ENCODE measurements at places on chromosomes 3 and 15.
A peak's percentile ranks its signal among the peaks of the same experiment; 100 is the strongest.

- DNase-seq, result no peak
Measured at GRCh38 chr3:123377243-123377740, 71.6 kb downstream of the ADCY5 start.

DNA sequence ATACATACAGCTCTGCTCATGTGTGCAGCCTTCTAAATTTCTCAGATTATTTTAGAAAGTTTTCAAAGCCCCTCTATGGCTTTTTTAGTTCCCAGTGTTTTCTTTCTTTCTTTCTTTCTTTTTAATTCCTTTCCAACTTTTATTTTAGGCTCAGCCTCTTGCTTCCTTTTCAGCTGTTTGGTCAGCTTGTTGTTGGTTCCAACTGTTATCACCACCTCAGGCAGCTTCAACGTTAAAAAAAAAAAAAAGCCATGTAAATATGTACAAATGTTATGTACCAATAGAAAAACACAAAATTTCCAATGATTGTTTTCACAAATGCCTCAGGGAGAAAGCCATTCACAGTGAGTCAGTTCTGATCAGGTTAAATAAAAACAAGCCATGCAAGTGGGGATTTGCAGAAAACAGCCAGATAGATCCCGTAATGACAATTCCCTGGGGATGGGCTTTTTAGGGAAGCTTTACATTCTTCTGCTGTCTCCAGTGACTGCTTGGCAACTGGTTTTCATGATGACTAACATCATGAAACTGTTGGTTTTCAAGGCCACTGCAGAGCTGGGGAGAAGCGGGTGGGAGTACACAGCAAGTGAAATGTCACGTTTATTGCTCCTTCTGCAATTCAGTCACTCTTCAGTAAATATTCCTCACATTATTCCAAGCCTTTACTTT is 908.4 kb downstream of the EPHA3 start:
- no peak for DNase-seq

GRCh38 chr3:146692254-146692653 is 87.1 kb upstream of the PLSCR5 start:
- DNase-seq, result no peak

DNA sequence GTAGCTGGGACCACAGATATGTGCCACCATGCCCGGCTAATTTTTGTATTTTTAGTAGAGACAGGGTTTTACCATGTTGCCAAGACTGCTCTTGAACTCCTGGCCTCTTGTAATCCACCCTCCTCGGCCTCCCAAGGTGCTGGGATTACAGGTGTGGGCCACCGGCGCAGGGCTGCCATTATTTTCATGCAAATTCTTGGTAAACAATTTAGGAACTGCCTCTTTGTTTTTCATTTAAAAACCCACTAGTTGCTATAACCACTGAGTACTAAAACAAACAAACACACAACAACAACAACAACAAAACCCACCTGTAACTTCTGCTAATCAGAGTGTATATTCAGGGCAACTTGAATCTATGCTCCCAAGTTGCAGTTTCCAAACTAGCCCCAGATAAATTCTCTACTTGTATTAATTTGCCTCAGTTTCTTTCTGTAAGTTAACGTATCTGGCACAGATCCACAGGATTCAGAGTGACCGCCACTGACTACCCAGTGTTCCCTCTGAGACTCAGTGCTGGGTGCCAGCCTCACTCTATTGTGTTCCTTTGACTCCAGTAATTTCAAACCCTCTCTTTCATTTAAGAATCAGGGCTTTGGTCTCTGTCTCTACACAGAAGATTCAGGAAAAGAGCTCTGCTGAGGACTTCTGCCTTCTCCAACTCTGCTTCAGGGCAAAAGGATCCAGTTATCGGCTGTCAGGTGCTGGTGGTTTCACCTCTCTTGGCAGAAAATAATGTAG is 18.6 kb upstream of the ZNF710 start:
- no peak for DNase-seq

DNA sequence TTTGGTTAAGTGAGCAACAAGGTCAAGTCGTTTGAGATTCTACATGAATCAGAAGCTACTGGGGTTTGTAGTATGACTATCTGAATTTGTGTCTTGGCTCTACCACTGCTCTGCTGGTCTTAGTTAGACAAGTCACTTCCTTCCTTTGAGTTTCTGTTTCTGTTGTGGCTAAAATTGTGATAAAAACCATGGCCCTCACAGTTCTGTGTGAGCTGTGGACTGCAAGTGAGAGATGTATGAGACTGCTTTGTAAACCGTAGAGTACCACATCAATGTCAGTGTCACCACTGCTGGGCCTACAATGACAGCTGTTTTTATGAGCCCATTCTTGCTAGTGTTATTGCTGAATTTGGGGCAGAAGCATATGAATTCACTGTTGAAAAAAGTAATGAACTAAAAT is 32.7 kb downstream of the RARB start:
- peak; percentile 36 for DNase-seq

DNA sequence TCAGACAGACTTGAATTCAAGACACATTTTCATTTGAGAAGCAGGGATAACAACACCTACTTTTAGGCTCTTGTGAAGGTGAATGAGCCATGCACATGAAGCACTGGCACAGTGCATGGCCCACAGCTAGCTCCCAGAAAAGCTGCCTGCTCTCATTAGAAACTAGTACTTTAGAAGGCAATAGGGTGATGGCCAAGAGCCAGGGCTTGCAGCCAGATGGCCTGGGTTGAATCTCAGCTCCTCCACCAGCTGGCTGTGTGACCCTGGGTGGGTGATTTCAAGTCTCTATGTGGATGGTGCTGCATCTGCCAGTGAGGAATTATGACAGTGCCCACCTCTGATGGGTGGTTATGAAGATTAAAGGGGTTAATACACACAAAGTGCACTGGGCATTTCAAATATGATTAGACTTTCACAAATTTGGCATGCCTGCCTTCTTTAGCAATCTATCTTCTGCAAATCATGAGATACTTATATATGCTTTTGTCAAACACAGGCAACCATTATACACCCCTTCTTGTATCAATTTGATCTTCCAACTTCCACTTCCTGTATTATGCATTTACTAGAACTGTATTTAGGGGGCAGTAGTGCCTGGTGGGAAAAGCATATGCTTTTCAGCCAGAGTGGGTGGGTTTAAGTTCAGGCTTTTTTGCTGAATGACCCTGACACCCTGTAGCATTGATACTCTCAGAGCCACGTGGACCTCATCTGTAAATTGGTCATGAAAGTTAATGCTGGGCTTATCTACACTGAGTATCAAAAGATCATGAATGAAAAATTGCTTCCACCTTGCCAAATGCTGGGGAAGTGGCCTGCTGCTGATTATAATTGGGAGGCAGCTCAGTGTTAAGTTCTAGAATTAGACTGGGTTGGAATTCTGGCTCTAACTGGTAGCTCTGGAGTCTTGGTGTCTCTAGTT is 34.7 kb upstream of the RBP1 start:
- DNase-seq, result no peak

- no peak for DNase-seq
Measured at GRCh38 chr15:101145362-101145761, 106.5 kb downstream of the CHSY1 start.

DNA sequence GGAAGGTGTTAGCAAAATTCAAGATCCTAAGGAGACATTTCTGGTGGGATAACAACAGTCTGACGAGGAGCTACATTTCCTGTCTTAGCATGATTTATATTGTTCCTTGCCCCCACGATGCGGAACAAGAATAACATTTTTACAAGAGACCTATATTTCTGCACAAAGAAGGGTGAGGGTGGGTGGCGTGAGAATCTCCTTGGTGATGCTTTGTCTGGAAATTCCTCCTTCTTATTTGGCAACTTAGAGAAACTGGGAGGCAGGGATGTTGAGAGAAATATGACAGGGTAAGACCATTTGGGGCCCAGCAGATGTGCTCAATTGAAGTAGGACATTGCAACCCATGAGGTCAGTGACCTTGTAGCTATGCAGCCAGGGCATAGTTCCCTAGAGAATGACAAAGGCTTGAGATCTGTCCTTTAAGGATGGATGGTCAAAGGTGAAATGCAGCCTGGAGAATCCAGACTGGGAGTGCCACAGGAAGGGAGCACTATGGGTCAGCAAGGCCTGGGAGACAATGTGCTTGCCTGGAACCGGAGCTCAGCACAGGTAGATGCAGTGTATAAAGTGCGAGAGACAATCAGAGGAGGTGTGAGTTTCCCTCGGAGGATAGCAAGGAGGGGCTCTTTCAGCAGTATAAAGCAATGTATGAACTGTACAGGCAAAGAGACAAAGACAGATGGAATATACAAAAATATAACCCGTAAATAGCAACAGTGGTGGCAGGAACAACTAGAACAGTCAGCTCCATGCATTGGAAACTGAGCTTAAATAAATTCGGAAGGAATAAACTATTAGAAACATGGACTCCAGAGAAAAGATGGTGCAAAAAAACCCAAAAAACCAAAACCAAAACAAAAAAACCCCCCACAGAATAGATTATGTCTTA is 317.6 kb upstream of the TBL1XR1 start:
- DNase-seq, result no peak

GRCh38 chr3:168653255-168653654 is 557.5 kb upstream of the GOLIM4 start:
- DNase-seq, result no peak

GRCh38 chr15:26391567-26392194 is 381.2 kb downstream of the GABRB3 start:
- no peak for DNase-seq

GRCh38 chr3:73448761-73449301 is 175.9 kb downstream of the PDZRN3 start:
- no peak for DNase-seq

DNA sequence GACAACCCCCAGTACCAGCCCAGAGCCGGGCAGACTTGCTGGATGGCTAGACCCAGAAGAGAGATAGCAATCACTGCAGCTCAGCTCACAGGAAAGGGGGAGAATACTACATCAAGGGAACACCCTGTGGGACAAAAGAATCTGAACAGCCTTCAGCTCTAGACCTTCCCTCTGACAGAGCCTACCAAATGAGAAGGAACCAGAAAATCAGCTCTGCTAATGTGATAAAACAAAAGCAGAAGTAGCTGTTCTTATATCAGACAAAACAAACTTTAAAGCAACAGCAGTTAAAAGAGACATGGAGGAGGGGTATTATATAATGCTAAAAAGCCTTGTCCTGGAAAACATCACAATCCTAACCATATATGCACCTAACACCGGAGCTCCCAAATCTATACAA is 283.3 kb downstream of the KLF13 start:
- DNase-seq, result no peak

DNA sequence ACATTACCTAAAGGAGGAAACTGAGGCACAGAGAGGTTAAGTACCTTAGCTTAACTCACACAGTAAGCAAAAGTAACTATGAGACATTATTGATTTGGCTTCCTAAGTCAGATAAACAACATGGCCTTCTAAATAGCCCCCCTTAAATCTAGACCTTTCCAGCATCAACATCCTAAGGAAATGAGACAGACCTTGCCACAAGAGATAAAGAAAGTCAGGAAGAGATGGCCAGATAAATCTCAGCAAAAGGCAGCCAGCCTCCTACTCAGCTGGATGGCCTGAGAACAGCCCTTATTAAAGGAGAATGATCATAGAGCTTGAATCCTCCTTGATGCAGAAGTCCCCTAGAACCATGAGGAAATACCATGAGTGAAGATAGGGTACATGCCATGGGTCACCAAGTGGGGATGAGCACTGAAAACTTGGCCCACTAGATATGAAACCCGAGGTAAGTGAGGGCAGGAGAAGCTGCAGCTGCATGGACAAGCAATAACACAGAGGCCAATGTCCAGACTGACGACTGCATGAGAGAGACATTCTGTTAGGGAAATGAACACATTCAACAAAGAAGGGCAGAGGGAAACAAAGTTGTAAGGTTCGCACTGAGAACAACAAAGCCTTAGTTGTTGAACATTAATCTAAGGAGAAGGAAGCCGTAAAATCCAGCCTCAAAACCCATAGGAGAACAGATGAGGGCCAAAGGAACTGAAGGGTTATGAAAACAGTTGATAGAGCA is 69.6 kb downstream of the ZIC4 start:
- DNase-seq, result no peak

GRCh38 chr15:23850666-23851065 is 163.6 kb upstream of the NDN start:
- DNase-seq, result no peak

DNA sequence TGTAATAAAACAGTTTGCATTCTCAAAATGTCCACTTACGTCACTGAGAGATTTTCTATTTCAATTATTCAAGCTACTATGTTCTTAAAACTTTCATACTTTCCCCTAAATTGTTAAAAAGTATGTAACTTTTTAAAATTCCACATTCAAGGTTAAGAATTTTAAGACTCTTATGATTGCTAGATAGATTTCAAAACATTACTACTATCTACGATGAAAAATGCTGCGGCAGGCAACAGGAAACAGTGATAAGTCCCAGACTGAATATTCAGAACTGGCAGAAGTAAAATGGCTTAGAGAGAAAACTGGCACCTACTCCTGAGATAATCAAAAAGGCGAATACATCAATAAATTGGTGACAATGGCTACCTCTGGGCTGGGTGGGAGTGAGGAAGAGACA is 16.2 kb downstream of the ATP13A3 start:
- DNase-seq, result no peak

DNA sequence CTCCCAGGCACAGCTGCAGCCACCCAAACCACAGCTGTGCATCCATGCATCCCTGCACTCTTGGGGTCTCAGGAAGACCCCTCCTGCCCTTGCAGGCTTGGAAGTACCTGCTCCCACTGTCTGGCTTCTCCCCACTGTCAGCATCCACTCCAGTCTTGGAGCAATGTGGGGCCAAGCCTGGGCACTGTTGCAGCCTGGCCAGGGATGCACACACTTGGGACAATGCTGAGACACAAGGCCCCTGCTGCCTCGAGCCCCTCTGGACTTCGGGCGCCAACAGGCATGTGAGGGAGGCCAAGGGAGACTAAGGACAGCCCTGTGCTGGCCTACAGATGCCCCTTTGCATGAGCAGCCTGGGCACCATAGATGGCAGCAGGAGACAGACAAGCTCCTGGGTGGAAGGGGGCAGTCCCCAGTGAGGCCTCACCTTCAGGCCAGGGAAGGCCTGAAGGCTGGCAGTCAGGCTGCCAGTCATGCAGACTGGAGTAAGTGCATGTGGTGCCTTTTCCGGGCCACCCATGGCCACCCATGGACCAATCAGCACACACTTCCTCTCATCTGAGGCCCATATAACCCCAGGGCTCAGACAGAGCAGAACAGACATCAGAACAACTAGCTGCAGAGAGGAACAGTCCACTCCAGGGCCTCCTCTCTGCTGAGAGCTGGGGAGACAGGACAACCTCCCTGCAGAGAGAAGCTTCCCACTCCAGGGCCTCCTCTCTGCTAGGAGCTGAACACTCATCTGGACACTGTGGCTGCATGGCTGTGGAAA is 219.0 kb downstream of the VGLL3 start:
- no peak for DNase-seq

DNA sequence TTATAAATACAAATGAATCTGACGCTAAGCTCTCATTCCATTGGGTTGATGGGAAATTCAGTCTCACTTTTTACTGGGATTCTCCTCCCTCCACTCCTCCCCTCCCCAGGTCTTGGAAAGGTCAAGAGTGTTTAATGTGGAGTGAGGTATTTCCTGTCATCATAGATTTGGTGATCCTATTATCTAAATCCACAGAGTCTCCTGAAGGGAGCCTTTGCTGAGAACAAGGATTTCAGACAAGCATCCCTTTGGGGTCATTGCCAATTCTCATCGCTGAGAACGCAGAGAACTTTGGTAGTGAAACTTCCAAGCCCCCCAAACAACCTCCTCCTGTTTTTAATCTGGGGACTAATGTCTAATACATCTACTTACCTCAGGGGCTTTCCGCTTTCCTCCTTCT is 297.9 kb downstream of the OTOL1 start:
- DNase-seq, result no peak

GRCh38 chr3:128489674-128489926 is 3.4 kb downstream of the GATA2 start:
- no peak for DNase-seq
